Stimulated activated CD8-positive, alpha-beta memory T cell treated with anti-CD3 and anti-CD28 coated beads, Interleukin-4, amount 100 ng/mL, for 1 hour (primary cell): ENCODE measurements at places on chromosomes 5 and 9.
A peak's percentile ranks its signal among the peaks of the same experiment; 100 is the strongest.

- no peak for DNase-seq
Observed at GRCh38 chr5:96709152-96709821, 47.1 kb downstream of the CAST start.

DNA sequence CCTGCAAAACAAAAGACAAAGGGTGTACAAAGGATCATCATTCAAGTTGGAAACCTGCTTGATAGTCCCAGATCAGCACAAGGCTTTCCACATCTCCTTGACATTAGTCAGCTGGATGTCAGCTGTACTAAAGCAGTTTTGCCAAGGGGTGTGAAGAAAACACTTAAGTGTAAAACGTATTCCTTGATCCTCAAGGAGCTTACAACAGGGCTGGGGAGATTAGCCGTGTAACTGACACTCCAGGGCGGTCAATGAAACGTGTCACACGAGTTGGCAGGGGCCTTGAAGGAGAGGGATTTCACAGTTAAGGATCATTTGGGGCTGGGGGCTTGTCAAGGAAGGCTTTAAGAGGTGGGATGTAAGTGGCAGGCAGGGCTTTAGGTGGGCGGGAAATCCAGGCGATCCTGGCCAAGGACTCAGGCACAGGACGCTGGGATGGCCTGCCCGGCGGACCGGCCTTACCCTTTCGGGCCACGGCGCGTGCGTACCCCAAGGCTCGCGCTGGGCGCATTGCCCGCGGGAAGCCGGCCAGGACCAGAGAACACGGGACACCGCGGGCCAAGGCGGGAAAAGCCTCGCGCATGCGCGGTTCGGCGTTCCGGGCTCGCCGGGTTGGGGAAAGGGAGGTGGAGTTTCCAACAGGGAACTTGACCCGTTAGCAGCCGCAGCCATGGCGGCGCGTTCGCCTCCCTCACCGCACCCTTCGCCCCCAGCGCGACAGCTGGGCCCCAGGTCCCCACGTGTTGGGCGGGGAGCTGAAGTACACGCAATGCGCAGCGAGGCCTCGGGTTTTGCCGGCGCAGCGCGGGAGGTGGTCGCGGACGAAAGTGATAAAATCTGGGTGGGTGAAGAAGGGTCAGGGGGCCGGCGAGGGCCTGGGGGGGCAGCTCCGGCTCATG is at the start of gene CNTLN:
CNTLN (plus strand) TSS at position 645 of the 899 bp plus-strand sequence; CDS start at position 671, 26 bp downstream.
- peak; percentile 31 for DNase-seq

- no peak for DNase-seq
Observed at GRCh38 chr9:135198586-135199285, 111.3 kb downstream of the OLFM1 start.

DNA sequence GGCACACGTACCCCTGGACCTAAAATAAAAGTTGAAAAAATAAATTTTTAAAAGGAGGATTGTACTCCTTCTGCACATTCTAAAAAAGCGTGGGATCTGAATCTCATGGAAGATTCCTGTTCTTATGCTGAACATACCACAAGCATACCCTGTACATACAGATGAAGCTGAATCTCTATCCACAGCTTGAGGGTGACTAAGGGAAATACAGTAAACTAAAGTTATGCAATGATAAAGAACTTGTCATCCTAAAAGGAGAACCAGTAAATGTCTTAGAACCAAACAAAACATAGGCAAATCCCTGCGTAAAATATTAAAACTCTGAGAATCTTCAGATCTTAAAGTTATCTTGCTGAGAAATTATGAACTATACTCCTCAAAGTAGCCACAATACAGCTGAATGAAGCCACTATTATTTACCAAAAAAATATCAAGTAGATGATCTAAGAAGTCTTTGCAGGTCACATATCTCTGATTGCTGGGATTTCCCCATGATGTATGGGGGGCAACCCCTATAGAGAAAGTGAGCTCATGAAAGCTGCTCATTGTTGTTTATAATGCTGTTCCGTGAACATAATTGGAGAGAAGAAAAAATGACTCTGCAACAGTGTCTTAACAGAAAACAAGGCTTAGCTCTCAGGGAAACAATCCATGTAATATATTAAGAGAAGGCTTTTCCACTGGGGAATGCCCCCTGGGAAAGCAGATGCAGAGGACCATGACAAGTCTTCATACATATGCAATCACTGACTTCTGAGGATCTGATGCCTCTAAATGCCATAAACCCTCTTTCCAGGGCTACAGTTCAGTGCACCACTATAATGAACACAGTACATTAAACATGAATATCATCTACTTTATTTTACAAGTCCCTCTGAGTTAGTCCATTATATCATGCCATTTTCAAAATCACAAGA is 210.1 kb downstream of the EPB41L4A start:
- DNase-seq: no peak

GRCh38 chr5:893711-894110 is 1.0 kb downstream of the TRIP13 start:
- no peak for DNase-seq
